Naive thymus-derived CD8-positive, alpha-beta T cell (primary cell): ENCODE measurements at places on chromosomes 4 and X.

DNA sequence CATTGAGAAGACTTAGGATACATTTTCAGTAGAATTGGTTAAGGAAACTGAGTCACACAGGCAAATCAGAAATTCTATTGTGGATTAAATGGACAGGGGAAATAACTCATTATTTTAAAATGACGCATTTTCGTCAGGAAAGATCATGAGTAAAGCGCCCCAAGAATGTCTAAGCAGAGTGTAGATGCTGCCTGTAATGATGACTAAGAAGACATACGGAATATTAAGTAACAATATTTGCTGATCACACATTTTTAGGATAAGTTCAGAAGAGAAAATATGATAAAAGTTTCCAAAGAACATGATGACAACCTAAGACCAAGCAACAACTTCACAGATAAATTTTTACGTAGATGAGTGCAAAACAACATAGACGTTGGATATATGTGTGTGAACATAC is 596.3 kb upstream of the TENM3 start:
- DNase-seq: no peak

GRCh38 chr4:72011906-72012305 is 19.9 kb upstream of the NPFFR2 start:
- no peak for DNase-seq

DNA sequence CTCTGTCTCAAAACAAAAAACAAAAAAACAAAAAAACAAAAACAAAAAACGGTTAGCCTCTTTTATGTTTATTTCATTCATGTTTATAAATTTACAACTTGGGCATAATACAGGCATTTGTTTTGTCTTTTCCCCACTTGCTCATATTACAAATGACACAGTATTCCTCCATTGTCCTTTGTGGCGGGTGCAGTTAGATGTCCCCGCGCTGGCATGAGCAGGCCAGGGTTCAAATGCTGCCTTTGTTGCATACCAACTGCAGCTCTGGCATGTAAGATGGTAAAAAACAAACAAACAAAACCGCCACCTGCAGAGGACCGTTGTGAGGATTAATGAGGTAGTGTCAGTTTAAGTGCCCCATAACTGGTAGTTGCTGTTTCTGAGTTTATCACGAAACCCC is 16.1 kb upstream of the HPF1 start:
- no peak for DNase-seq

- DNase-seq: no peak
These were observed 222.1 kb downstream of the CAMK2D start for GRCh38 chr4:113539408-113539807.

DNA sequence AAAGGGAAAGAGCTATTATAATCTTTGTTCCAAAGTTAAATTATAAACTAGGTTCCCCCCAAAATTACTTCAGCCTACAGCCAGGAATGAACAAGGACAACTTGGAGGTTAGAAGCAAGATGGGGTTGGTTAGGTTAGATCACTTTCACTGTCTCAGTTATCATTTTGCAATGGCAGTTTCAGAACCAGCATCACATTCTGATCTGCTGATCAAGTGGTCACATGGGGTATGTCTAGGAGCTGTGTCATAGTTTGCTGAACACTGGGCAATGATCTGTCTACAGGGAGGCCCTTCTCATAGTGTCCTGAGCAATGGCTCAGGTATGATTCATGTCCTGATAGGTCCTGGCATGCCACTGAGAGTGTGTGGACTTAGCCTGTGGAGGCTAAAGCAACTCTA is 41.6 kb upstream of the XIAP start:
- no peak for DNase-seq

DNA sequence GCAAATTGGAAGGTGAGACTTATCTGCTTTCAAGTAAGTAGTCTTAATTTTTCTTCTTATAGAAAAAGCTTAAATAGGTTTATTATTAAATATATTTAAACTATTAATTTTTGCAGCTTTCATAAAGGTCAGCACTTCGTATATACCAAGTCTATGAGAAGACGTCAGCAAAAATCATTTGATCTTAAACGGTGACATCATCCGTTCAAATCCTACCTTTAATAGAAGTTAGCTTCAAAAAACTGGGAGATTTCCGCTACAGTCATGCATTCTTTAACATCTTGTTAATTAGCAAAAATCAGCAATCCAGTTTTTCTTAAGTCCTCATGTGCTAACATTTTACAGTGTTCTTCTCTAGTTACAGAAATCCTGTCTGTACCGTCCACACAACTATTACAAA is 49.9 kb upstream of the PGRMC1 start:
- DNase-seq: no peak

DNA sequence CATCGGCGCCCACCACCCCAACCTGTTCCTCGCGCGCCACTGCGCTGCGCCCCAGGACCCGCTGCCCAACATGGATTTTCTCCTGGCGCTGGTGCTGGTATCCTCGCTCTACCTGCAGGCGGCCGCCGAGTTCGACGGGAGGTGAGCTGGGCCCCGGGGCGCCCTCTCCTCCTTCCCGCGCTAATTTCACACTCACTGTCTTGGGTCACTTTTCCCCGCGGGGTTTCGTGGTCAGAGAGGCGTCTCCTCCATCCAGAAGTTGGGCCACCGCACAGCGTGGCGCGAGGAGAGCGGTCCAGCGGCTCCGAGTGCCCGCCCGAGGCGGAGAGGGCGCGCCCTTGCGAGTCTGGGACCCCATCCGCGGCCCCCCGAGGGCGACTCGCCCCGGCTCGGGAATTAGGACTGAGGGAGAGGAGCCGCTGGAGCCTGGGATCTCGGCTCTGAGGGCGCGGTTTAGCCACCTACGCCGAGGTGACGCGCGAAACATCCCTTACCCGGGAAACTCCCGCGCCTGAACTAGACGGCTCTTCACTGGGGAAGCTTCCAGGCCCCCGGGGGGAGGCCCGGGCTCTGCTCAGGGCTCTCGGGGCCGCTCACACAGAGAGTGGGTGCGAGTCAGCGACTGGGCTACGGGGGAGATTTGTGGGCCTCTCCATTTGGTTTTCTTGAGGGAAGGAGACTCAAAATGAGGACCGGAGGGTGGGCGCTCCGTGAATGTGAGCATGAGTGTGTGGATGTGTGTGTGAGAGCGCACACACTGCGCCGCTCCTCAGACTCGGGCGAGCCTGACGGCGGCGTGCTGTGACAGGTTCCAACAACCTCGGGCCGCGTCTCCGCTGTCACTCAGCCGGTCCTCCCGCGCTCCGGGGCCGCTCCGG is 551 bp downstream of the NPNT start:
- DNase-seq: no peak

GRCh38 chr4:171896426-171896825 is 83.2 kb downstream of the GALNTL6 start:
- no peak for DNase-seq

- DNase-seq: no peak
These were observed 89.3 kb upstream of the SRD5A3 start for GRCh38 chr4:55256787-55257186.

DNA sequence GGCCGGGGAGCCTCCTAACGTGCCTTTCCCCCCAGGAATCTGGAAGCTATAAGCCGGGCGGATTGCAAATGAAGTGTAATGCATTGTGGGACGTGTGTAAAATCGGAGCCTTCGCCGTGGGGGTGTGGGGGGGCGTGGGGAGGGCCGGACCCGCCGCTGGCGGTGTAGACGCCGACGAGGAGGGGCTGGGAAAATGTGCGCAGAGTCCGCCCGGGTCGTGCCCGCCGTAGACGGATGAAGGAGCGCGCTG is 1.3 kb downstream of the STOX2 start:
- DNase-seq: no peak

GRCh38 chrX:40189637-40190036 is 91.9 kb upstream of the BCOR start:
- DNase-seq: no peak

GRCh38 chr4:121007660-121008059 is 64.7 kb downstream of the NDNF start:
- DNase-seq: no peak

DNA sequence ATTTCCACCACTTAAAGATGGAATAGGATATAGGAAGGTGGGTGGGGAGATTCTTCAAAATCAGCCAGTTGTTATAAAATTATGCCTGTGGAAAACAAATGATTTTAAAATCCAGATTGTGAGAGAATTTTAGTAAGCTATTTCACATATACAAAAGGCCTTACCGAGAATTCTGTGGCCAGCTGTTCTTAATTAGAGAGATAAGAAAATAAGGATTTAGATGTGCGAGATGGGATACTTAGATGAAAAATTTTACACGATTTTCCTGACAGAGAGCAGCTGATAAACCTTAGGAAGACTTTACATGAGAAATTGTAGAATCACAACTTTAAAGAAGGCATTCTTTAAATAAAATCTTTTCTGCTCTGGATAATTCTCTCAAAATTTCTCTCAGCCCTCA is 94.5 kb upstream of the IQCM start:
- no peak for DNase-seq

DNA sequence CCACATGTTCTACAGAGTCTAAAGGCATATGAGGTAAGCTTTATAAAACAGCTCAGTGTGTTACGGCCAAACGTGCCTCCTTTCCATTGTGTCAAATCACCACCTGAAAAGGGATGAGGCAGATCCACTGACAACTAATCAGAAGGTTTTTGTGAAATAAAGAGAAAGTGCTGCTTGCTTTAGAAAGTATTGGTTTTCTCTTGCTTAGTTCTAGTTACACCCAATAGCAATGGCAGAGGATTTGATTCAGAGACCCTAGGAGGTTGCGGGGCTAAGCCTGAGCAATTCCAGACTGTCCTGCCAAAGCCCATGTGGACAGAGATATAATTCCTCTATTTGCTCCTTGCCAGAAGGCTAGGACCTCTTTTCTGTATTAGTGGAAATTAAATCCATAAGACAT is 125.5 kb downstream of the SPRY1 start:
- no peak for DNase-seq

GRCh38 chr4:6499238-6499600 is 26.8 kb upstream of the PPP2R2C start:
- no peak for DNase-seq

DNA sequence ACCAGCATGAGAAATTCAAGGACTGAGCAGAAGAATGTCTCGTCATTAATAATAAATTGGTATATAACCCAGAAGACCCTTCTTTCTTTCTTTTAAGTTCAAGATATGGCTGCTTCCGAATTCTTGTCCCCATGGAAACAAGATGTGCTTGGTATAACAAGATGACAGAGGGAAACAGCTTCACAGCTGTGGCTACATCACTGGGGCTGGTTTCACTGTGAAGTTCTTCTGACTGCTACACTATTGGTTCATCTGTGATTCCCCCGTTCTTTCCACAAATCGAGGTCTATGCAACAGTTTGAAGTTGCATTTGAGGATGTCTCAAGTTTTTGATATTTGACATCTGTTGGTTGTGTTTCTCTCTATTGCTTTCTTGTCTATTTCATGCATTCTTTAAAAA is 12.3 kb upstream of the DTHD1 start:
- DNase-seq: peak; percentile 76

DNA sequence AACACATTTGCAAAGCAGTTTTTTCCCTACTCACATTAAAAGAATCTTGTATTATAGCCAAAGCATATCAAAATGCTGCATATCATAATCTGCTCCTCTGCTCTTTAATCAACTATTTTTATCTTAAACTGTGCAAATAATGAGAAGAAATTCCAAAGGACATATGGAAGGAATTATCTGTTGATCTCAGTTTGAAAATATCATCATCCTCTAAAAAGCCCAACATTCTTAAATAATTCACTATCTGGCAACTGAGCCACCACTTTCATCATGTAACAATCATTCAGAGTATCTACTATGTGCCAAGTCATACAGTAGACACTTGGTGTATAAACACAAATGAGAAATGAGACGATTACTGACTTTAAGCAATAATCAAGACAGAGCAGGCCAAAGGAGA is 63.0 kb downstream of the PRSS12 start:
- no peak for DNase-seq

GRCh38 chrX:42220083-42220482 is 296.7 kb upstream of the CASK start:
- no peak for DNase-seq

GRCh38 chr4:175823015-175823742 is 11.1 kb upstream of the GPM6A start:
- DNase-seq: no peak

DNA sequence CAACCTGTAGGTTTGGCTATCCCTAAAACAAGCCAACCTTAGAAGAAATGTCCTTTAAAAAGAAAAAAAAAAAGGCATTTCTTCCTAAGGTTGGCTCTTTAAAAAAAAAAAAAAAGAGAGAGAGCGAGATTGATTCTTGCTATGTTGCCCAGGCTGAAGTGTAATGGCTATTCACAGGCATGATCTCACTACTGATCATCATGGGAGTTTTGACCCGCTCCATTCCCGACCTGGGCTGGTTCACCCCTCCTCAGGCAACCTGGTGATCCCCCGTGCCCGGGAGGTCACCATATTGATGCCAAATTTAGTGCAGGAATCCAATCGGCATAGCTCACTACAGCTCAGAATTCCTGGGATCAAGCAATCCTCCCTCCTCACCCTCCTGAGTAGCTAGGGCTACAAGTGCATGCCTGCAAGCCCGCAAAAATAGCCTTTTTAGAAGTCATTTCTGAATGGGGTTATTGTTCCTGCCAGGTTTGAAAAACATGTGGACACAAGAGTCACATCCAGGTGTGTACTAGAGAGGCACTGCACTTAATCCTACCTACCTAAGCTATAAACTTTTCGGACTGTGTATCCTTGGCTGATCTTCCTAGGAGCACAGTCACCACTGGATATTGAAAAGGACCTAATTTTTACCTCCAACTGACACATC is 61.4 kb upstream of the ZCCHC13 start:
- DNase-seq: no peak

- no peak for DNase-seq
These were observed 263.6 kb downstream of the PTTG2 start for GRCh38 chr4:38223782-38224236.

DNA sequence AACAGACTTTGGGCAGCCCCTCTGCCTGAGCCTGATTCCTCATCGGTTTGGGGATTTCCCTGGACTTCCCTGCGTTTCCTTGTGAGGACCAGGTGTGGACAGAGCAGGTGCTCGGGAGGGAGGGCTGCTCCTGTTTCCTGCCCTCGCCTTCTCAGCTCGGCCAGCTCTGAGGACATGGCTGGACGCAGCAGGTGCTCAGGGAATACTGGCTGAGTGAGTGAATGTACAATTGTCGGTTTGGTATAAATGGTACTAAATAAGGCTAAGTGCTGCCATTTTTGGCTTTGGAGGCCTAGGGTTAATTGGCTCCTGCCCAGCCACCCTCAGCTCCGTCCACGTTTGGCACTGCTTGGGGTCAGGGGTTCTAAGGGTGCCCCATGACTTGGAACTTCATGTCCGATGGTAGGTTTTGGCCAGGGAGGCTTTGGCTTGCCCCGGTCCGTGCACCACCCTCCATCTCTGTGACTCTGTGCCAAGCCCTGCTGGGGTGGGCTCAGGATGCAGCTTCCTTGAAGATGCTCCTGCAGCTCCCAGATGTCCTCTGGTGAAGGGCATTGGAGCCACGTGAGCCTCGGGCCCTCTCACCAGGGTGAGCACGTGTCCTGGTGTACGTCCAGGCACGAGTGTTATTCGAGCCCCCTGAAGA is 45.0 kb upstream of the NKX1-1 start:
- no peak for DNase-seq

DNA sequence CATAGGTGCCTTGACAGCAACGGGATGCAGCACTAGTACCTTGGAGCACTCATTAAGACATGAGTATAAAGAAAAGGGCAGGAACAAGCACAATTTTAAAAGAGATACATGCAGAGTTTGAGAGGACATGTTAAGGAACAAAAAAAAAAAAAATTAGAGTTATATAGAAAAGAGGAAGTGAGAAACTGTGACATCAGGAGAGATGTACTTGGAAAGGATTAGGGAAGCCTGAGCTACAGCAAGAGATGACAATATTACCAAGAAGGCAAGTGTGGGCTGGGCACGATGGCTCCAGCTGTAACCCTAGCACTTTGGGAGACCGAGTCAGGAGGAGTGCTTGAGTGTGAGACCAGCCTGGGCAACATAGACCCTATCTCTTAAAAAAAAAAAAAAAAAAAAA is 37.4 kb downstream of the GPR143 start:
- DNase-seq: no peak

GRCh38 chrX:153365670-153366069 is 31.7 kb downstream of the ZNF275 start:
- DNase-seq: no peak
